NAMALWA (cell line): ENCODE measurements at places on chromosomes 4 and X.
A peak's percentile ranks its signal among the peaks of the same experiment; 100 is the strongest.

DNA sequence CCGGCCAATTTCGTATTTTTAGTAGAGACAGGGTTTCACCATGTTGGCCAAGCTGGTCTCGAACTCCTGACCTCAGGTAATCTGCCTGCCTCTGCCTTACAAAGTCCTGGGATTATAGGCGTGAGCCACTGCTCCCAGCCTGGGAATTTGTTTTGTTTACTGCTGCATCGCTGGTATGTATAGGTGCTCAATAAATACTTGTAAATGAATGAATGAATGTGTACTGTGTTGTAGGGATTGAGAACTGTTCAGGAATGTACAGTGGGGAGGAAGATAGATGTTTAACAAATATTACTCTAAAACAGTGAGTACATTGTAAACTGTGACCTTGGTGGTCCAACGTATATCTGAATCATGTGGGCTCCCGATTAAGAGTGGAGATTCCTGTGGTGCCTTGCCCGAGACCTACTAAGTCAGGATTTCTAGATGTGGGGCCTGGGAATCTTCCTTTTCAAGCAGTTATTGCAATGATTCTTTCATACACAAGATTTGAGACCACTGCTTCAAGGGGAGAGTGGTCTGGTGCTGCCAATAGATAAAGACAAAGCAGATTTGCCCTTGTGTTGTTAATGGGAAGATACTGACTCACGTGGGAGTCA, 41.0 kb downstream of the WWC2 start:
- DNase-seq = no peak

- DNase-seq = no peak
Measured at GRCh38 chr4:85952528-85952927, 407.3 kb downstream of the MAPK10 start.

- no peak for DNase-seq
Measured at GRCh38 chr4:18684932-18685331, 663.4 kb upstream of the LCORL start.

GRCh38 chr4:52984462-52984881, 122.4 kb downstream of the RASL11B start:
- DNase-seq = no peak

DNA sequence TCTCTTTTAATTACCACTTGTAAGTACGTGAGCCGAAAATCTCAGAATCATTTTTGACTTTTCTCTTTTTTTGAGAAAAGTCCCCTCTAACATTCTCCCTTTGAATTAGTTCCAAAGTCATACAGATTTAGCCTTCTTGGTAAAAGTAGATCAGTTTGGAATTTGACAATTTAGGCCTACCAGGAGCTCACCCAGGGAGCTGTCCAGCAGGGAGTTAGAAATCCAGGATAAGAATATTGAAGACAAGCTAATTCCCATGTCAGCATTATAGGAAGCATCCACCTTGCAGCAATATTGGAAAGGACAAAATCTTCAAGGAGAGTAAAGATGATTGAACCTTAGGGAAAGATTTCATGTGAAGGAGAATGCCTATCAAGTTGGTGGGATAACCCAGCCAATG, 352.2 kb upstream of the CPEB2 start:
- no peak for DNase-seq

GRCh38 chrX:18797141-18797540, 89.7 kb downstream of the PPEF1 start:
- no peak for DNase-seq

DNA sequence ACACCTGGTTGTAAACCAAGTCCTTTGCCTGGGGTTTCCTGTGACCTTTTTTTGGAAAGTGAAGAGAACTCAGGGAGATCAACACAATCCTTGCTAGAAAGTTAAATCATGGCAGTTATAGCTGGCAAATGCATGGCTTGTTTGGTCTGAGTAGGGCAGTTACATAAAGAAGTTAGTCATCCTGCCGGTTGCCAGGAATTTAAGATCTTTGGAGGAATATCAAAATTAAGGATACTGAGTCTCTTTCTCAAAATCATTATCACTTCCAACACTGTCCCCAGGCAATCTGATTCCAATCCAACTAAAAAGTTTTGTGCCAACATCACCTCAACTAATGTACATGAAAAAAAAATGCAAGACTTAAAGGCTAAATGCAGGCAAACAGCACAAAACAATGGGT, 40.3 kb downstream of the C4orf54 start:
- no peak for DNase-seq

GRCh38 chr4:146134761-146135445, 40.6 kb upstream of the LSM6 start:
- no peak for DNase-seq

DNA sequence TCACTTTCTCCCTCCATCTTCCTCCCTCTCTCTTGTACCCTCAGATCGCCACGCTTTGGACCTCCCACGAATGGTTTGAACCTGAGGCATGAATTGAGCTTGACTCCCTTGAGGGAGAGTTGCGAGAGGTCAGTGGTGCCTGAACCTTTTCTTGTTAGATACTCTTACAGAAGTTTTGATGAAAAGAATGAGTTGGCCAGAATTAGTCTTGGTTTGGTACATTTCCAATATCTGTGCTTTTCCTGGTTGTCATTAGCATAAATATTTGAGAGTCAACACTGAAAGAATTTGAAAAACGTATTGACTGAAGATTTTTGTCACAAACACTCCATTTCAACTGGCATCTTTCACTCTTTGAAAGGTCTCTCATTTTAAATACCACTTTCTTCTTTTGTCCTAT, 510.6 kb upstream of the DIPK2B start:
- DNase-seq = no peak

DNA sequence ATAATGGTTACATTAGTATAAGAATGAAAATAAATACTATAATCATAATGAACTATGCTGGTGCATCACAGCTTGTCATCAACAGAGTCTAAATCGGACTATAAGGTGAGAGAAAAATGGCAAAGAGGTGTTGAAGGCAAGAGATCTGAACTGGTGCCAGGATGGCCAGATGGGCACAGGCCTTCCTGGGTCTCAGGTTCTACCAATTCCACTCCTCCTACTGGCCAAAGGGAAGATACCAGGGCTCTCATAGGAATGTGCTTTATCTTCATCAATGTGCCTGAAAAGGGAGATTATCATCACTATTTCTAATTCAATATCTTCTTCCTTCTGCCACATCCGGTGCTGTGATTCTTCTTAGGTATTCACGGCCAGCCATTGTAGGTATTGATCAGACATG, 107.6 kb downstream of the GASK1B start:
- DNase-seq = peak; percentile 3

GRCh38 chr4:72505314-72505744, 63.7 kb downstream of the ADAMTS3 start:
- peak; percentile 40 for DNase-seq

DNA sequence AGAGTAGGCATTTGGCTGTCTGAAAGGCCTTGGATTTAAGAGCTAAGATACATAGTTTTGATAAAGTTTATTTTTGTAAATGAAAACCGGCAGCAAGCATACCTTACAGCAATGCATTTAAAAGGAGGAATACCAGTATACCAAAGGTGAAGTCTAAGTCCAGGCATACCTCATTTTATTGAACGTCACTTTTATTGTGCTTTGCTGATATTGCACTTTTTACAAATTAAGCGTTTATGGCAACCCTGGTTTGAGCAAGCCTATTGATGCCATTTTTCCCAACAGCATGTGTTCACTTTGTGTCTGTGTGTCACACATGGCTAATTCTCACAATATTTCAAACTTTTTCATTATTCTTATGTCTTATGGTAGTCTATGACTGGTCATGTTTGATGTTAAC, 8.4 kb upstream of the SLC6A14 start:
- no peak for DNase-seq

- DNase-seq = no peak
Measured at GRCh38 chr4:111362941-111363361, 740.1 kb upstream of the PITX2 start.

DNA sequence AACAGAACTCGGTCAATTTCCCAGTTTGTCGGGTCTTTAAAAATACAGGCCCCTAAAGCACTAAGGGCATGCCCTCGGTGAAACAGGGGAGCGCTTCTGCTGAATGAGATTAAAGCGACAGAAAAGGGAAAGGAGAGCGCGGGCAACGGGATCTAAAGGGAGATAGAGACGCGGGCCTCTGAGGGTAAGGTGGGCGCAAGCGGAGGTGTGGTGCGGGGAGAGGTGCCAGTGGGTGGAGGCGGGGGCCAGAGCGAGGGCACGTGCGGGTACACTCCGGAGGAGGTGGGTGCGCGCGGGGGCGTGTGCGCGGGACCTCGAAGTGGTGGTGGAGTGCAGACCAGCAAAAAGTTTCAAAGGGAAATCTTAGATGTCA, 787 bp upstream of the TET2 start:
- DNase-seq = peak; percentile 43

GRCh38 chr4:105496899-105497298, 23.0 kb upstream of the PPA2 start:
- DNase-seq = peak; percentile 28

- no peak for DNase-seq
Measured at GRCh38 chrX:81708487-81708886, 506.6 kb downstream of the SH3BGRL start.

DNA sequence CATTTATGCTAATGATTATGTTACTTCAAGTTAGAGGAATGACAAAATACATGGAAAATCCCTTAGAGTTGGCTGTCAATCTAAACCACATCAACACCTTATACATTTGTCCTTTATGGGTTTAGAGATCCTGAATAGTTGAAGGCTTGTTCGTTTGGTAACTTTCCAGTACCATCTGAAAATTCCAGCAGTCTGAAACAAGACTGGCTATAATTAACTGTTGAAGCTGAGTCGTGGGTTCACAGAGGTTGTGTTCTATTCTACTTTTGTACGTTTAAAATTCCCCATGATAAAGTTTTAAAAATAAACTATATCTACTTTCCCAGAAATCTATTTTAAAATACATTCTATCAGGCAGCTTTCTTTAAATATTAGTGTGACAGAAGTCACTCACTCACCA, 73.0 kb downstream of the USP46 start:
- DNase-seq = no peak

DNA sequence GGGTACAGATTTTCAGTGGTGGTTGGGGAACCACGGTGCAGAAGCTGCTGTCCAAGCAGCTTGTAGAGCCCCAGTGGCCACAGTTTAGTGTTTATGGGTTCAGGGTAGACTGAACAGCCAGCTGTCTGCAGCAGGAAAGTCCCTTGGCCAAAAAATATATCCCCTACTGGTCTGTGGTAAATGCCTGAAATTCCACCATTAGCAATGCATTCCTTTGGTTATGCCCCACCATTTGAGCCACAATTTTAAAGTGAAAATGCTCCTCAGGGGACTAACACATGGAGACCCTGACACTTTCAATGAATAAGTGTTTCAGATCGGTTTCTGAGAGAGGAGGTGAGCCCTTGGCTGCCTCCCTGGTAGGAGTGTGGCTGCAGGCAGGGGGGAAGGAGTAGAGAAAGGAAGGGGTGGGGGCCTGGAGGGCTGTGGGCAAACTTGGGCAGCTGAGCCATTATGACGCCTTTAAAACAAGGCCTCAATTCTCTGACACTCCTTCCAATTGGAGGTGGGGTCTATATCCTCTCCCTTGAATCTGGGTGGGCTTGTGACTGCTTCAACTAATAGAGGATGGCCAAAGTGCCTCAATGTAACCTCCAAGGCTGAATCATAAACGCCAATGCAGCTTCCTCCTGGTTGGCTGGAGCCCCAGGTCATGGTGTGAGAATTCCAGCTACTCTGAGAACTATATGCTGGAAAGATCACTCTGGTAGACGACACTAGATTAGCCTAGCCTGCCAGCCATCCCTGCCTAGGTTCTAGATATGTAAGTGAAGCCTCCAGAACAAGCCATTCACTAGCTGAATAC, 75.8 kb upstream of the ATP6AP2 start:
- DNase-seq = no peak

- DNase-seq = peak; percentile 89
Measured at GRCh38 chrX:153726286-153727122, 1.8 kb downstream of the ABCD1 start.

GRCh38 chr4:6297266-6297815, 27.7 kb downstream of the WFS1 start:
- no peak for DNase-seq

GRCh38 chrX:17030092-17030491, 83.6 kb downstream of the REPS2 start:
- DNase-seq = no peak

- DNase-seq = no peak
Measured at GRCh38 chrX:13825178-13825762, 8.4 kb upstream of the GPM6B start.

- DNase-seq = peak; percentile 67
Measured at GRCh38 chr4:64781737-64782326, 372.6 kb upstream of the TECRL start.

GRCh38 chr4:40200875-40201801, 4.3 kb downstream of the RHOH start:
- peak; percentile 81 for DNase-seq

DNA sequence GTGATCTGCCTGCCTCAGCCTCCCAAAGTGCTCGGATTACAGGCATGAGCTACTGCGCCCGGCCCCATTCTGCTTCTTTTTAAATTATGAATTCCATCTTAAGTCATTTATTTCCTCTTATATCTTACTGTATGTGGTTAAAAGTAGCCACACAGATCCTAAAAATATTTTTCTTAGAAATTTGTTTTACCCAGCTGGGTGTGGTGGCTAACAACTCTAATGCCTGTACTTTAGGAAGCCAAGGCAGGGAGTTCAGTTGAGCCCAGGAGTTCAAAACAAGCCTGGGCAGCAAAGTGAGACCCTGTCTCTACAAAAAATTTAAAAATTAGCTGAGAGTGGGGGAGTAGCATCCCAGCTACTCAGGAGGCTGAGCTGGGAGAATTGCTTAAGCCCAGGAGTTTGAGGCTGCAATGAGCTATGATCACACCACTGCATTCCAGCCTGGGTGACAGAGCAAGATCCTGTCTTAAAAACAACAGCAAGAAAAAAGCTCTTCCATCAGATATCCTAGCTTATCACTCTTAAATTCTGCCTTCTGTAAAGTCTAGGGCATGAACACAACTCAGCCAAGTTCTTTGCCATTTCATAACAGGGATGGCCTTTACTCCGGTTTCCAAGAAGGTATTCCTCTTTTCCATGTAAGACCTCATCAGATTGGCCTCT, 15.1 kb upstream of the AFF1 start:
- DNase-seq = no peak

DNA sequence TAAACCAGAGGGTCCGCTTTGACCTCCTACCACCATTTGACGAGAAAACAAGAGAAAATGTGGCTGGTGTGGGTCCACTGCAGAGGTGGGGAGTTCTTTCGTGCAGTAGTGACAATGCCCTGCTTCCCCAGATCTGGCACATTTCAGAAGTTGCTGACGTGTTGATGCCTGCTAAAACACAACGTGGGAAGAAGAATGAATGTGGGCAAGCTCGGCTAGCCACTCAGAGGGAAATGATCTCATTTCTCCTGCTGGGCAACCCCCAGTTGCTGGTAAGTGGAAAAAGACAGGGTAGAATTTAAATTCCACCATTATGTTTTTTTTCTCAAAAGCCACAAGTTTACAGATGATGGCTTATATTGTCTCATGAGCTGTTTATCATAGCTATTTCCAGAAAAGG, 77.9 kb downstream of the LUZP4 start:
- DNase-seq = no peak
